Osteoblast (primary cell): ENCODE measurements at places on chromosomes 5 and 9. TPM values are rescaled to one million over a fixed set of nuclear protein-coding genes. Genes with fewer than 3 reads are reported as not detected.

DNA sequence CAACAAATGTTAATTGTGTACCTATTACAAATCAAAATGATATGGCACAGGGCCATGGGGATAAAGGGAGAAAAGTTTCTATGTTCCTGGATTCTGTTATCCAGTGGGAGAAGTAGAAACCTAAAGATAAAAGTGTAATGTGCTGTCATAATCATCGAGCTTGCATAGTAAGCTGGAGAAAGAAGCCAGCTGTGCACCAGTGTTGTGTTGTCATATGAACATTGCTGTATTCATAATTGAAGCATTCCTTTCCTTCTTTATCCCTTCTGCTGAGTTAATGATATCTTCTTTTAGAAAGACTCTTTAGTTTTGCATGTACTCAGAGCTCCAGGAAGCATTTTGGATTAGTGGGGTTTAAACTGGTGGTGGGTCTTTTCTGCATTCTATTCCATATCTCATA is 39.5 kb downstream of the NTRK2 start:
- DNase-seq = no peak

GRCh38 chr5:119274030-119274766 is 81.6 kb upstream of the TNFAIP8 start:
- DNase-seq = no peak

AGXT2 gene
- not detected in 2 replicates for total RNA-seq

DNA sequence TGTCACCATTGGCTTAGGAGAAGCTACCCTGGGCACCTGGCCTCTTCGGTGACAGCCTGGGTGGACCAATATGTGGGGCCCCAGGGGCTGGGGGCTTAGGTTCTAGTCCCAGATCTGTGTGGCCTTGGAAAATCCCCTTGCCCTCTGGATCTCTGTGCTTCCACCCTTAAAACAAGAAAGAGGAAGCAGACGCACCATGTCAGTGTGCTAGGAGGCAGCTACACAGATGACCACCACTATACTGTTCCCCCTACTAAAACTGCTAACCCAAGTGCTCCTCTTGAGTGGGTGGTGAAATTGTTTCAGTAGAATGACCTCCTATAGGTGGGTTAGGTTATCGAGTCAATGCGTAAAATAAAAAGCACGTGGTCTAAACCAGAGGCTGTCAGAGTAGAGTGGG is 31.0 kb downstream of the AFAP1L1 start:
- DNase-seq = no peak

DNA sequence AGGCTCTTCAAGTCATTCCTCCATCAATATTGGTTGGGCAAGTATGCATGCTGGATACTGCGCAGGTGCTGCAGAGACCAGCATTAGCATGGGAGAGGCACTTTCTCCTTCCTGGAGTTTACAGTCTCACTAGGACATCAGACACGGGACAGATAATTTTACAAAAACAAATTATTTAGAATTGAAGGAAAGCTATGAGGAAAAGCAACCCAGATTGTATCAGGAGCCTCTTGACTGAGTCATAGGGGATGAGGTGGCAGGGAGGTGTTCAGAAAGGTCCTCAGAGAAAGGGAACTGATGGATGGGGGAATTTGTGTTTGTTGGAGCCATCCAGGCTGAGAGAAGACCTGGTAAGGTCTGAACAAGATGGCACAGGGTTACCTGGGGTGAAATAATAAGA is 24.5 kb upstream of the RAB14 start:
- peak; percentile 92 for DNase-seq

GRCh38 chr5:113020461-113021273 is 44.1 kb downstream of the DCP2 start:
- DNase-seq = peak; percentile 18

GRCh38 chr5:18732556-18733479 is 1098.6 kb downstream of the TAF11L14 start:
- DNase-seq = no peak

TMEM252 gene
- not detected in 2 replicates for total RNA-seq

ZNF169 gene
- 4.0 and 5.9 TPM in 2 replicates for total RNA-seq

GRCh38 chr5:135706893-135707292 is 127.6 kb upstream of the SLC25A48 start:
- no peak for DNase-seq

DNA sequence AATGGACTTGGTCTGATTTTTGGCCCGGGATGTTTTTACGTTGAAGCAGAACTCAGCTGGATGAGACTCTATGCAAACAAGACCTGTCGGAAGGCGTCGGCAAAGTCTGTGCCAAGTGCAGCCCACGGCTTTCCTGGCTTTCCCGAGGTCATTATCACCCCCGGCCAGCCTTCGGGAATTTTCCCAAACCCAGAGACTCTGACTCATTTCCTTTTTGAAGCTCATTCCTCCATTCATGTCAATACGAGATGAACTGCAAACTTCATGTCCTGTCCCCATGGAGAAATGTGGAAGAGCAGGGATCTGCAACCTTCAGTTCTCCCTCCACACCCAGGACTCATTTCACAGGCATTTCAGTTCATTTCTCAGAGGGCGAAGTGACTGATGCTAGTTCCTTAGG is 95.3 kb downstream of the IRX2 start:
- no peak for DNase-seq

- no peak for DNase-seq
Observed at GRCh38 chr5:36629729-36630128, 23.3 kb downstream of the SLC1A3 start.

- no peak for DNase-seq
Observed at GRCh38 chr5:173745123-173745522, 128.7 kb upstream of the BOD1 start.

DMRT3 gene
- not detected in 2 replicates for total RNA-seq

GRCh38 chr9:98854266-98854665 is 46.8 kb downstream of the GALNT12 start:
- no peak for DNase-seq

- peak; percentile 95 for DNase-seq
Observed at GRCh38 chr5:177553671-177554429, 513 bp downstream of the FAM193B start.

DNA sequence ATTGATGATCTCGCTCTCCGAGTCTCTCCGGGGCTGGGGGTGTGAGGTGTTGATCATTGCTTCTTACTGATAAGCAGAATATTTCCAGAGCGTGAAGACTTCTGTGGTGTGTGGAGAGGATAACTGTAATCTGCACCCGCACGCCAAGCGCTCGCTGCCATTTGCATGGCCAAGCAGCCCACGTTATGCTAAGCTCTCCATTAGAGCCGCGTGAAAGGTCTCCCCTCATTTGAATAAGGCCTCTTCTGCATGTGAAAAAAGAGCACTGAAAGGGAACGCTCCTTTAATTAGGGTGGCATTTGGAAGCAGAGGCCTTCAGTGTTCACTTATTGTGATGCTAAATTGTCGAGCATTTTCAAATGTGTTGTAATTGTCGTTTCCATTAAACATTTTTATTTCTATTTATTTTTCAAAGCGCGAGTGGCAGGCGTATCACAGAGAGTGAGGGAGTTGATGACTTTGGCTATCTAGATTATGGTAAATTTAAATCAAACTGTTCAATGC is 163.6 kb upstream of the IRX2 start:
- no peak for DNase-seq

DNA sequence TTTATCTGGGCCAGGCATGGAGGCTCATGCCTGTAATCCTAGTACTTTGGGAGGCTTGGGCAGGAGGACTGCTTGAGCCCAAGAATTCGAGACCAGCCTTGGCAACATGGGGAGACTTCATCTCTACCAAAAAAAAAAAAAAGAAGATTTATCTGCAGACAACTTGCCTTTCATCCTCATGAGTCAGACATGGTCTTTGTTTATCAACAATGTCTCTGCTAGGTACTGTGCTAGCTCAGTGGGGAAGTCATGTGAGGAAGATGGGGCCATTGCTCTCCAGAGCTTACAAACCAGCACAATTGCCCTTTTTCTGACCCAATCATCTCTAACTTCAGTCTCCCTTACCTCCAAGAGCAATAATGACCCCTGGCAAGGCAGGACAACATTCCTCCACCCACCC is 1.6 kb downstream of the URM1 start:
- DNase-seq = no peak

- no peak for DNase-seq
Observed at GRCh38 chr9:114289571-114290481, 33.1 kb upstream of the ORM1 start.

LCN12 gene
- total RNA-seq = not detected in 2 replicates

DNA sequence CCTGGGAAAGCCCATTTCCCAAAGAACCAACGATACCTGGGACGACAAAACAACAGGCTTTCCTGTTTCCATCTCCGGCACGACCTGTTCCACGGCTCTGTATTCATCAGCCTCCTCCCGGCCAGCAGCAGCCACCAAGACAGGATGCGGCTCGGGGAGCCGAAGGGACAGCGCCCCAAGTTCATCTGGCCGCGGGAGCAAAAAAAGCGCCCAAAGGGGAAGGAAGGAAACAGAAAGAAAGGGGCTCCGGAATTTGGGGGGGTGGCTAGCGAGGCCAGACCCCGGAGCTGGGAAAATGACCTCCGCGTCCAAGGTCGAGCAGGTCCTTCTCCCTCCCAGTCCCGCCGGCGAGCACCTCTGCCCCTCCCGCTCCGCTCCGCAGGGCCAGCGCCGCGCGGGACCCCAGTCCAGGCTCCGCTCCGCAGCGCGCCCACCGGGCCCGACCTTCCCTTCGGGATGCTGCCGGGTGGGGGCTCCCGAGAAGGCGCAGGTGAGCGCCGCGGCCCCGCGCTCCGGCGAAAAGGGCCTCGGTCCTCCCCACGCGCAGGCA is 608 bp downstream of the ELOVL7 start:
- DNase-seq = peak; percentile 74

DNA sequence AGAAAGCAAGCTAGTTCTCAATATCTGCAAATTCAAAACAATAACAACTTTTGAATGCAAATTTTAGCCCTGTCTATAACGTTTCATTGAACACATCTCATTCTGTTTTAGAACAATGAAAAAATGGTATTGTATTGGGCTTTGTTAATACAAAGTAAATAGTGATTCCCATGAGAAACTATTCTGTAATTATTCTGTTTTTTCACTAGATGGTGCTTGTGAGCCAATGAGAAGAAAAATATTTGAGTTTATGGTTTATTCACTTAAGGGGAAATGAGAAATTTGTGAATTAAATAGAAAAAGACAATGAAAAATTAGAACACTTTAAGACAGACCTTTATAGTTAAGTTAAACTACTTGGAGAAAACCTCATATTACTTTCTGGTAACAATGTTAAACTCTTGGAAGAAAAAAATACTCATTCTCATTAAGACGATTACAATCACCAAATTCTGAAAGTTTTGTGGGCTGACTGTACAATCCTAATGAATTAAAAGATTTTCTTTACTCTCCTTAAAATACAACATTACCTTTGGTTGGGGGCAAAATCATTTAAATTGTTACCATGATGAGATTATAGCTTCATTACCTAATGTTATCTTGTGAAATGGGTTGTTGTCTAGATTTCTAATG is 127.0 kb downstream of the NNT start:
- no peak for DNase-seq

DNA sequence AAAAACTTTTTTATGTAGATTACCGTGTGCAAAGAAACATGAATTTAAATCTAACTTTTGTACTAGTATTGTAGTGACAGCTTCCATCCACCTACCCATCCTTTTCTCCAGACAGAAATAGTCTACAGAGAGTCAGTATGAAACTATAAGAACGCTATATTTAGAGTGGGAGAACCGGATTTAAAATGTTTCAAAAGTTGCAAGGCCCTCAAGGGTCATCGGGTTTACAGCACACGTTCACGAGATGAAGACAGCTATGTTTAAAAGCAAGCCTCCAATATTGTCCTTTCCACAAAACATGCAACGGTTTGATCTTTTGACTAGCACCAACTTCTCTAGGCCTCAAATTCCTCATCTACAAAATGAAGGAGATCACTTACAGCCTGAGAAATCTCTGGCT is 139.9 kb downstream of the LPAR1 start:
- DNase-seq = no peak

GRCh38 chr9:68894502-68894901 is 119.4 kb downstream of the PRKACG start:
- DNase-seq = no peak

DNA sequence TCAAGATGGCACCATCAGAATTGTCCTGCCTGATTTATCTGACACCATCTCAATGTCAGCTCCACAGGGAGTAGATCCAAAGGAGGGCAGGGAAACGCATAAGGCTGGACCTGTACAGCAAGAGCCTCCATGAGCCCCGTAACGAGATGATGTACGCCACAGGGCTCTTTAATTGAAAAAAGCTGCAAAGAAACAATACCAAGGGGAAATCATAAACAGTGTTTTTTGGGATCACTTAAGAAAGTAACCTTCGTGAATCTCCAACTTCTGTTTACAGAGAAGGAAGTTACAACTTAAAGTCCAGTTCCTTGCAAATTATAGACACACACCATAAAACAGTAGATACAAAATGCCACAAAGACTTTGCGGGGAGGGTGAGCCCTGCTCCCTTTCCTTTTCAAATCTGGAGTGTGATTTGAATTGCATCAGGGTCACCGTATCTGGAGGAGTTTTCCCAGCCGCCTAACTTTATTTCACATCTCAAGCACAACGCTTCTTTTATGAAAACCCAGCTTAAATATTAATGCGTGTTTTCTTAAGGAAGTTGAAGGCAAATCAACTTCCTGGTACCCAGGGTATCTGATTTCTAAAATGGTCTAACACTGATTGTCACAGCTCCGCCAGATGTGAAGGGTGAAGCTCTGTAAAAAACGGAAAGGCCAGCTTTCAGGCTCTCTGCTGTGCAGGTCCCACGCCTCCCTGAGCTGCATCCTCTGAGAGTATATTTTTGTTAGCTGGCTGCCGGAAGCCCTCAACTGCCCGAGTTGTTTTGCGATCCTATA is 88.9 kb downstream of the EBF1 start:
- no peak for DNase-seq

DNA sequence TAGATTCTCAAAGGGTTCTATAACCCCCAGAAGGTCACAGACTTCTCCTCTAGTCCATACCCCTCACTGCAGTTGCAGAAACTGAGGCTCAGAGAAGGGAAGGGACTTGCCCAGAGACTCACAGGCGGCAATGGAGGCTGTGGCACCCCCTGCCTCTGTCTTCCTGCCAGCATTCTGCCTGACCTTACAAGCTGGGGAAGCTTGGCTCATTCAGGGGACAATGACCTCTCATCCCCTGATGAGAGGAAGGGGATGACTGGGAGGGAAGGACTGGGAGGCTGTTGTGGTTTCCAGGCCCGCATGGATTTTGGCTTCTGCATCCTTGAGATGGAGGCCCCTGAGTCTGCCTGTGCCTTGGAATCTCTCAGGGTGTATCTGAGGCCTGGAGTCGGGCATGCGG is 897 bp downstream of the NDST1 start:
- DNase-seq = no peak

IL5 gene
- total RNA-seq = not detected in 2 replicates

SEMA5A gene
- total RNA-seq = 42.3 and 47.1 TPM in 2 replicates

DNA sequence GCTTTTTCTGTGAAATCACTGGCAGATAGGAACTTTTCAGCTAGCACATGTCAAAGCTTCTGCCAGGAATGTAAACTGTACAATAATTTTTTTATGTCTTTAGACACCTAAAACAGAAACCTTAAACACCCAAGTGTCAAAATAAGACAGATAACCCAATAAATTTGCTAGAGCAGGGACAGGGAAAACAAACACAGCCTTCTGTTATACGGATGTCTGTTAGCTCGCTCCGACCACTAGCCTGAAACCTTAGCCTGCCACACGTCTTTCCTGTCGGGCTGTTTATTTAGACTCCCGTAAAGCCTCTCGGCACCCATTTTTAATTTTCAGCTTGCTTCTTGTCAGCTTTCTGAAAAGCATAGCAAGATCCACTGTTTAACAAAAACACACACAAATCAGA is 355.4 kb upstream of the SLC24A2 start:
- DNase-seq = no peak

IL3 gene
- not detected in 2 replicates for total RNA-seq
